ENCODE measurements at places on chromosomes 16 and 17.

GRCh38 chr16:26963109-26963508, 103.6 kb upstream of the C16orf82 start:
- no peak for DNase-seq

- no peak for DNase-seq
These were observed 16.5 kb downstream of the SCNN1B start for GRCh38 chr16:23318639-23319038.

- no peak for DNase-seq
These were observed 51.3 kb downstream of the TNFRSF13B start for GRCh38 chr17:16920628-16921020.

DNA sequence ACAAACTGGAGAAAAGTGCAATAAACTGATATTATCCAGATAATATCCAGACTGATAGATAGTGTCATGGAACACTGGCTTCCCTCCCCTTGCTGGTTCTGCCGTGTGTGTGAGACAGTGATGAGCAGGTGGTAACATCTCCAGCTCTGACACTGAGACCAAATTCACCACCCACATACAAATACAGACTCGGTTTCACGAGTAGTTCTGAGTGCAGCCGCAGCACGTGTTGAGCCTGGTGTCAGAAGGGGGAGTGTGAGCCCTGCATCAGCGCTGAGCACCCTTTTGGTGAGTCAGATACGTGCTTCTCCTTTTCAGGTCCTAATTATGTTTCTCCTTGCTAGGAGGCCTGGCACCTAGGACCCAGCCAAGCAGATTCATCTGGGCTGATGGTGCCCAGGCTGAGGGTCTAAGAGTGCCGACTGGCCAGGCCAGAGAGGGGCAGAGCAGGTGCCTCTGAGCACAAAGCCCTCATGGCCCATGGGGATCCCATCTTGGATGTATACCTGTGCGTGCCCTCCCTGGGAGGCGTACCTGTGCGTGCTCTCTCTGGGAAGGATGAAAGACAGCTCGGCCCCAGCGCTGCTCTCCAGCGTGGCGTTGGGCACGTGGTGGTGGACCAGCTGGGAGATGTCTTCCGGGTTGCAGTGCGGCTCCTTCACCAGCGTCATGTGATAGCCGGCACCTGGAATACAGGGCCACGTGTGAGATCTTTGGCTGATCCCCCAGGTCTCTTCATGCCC, 27.3 kb upstream of the RNPS1 start:
- DNase-seq = no peak

GRCh38 chr17:76481071-76481655, 13.8 kb downstream of the AANAT start:
- DNase-seq = peak; percentile 61

DNA sequence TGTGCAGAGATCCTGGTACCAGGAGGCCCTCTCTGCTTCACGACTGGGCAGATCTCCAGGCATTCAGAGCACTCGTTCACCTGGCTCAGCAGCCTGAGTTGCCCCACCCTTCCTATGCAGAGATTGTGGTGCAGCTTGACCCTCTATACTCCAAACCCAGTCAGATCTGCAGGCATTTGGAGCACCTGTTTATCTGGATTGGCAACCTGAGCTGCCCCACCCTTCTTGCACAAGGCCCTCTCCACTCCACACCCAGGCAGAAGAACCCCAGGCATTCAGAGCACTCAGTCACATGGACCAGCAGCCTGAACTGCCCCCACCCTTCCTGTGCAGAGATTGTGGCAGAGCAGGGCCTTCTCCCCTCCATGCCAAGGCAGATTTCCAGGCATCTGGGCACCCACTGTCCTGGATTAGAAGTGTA, 88.4 kb upstream of the CDH5 start:
- no peak for DNase-seq

- DNase-seq = no peak
These were observed 1.1 kb downstream of the MT1M start for GRCh38 chr16:56633535-56633934.

DNA sequence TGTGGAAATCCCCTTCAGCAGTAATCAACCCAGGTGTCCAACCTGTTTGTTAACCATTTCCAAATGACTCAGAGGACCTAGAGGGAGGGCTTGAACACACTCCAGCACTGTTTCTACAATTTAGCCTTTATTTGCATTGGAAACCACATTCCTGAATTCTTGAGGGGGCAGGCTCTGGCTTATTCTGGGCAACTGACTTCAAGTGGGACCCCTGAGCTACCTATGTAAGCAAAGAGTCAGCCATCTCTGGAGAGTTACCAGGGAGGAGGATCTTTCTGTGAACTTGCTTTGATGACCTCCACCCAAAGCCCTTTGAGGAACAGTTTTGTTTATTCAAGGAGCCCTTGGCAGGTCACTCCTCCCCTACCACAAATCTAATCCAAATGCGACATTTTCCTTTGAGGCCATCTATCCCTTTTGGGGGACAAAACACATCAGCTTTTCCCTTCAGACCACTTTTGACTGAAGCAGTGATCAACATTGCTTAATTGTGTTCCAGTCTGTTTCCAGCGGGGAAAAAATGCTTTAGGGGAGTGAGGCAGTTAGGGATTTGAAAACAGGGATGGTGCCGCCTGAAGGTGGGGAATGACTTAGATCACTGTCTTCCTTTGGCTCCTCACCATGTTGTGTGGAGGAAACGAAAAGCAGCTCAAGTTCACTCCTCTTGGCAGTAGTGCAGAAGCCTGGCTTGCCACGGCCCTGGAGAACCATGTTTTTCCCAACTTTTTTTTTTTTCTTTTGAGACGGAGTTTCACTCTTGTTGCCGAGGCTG, 46.2 kb downstream of the TUBD1 start:
- no peak for DNase-seq

- DNase-seq = no peak
These were observed 11.1 kb downstream of the PLLP start for GRCh38 chr16:57273359-57273758.

GRCh38 chr16:81523387-81524115, 78.9 kb downstream of the CMIP start:
- DNase-seq = no peak

- DNase-seq = no peak
These were observed 75.8 kb downstream of the UTP18 start for GRCh38 chr17:51335883-51336822.

- no peak for DNase-seq
These were observed 17.2 kb upstream of the PRM1 start for GRCh38 chr16:11298143-11298900.

DNA sequence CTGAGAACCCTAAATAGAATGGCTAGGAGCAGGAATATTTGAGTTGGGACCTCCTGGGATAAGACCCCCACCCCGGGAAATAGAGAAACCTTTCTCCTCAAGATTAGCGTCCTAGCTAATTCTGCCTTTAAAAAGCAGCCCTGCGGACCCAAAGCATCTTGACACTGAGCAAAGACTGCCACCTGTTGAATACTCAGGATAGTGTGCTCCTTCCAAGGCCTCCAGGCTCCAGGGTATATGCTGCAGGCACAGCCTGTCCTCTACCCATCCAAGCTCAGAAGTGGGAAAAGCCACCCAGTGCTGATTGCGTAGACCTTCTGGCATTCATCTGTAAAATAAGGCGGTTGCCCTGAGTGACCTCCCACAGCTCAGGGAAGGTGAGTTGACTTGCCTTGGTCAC, 456.2 kb upstream of the DYNLRB2 start:
- no peak for DNase-seq

DNA sequence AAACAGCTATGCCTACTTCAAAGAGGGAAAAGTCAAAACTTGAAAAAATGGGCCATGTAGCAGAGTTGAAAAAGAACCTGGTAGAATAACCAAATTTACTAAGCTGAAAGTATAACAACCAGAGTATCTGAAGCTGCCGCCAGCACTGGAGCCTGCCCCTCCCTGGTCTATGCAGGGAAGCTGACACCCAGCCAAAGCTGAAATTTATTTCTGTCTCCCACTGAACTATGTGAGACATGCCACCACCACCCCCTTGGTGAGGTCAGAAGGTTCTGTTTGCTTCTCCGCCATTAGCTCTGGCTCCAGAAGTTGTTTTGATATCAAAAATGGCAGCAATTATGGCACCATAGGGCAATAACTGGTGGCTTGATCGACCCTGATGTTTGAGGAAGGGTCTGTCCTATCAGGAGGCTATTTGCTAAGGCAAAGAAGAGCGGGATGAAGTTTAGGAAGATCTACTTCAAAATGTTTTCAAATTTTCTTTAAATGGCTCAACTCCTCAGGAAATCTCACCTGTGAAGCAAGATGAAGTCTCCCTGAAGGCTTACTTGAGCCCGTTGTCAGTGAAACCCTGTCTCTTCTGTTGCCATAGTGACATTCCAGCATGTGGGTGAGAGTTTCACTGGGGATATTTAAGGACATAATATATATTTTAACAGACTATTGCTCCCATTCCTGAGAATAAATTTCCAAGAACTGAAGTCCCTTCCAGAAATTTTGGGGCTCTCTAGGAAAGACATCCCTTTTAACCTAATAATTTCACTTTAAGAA, 122.0 kb downstream of the COPRS start:
- no peak for DNase-seq

DNA sequence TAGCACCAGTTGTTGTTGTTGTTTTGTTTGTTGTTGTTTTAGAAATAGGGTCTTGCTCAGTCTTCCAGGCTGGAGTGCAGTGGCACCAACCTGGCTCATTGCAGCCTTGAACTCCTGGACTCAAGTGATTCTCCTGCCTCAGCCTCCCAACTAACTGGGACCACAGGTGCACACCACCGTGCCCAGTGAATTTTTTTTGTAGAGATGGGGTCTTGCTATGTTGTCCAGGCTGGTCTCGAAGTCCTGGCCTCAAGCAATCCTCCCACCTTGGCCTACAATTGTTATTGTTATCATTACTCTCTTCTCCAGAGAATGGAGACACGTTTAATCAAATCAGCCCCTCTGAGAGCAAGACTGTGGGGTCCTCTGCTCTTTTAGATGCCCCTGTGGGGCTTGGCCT, 42.7 kb upstream of the EMP2 start:
- no peak for DNase-seq

DNA sequence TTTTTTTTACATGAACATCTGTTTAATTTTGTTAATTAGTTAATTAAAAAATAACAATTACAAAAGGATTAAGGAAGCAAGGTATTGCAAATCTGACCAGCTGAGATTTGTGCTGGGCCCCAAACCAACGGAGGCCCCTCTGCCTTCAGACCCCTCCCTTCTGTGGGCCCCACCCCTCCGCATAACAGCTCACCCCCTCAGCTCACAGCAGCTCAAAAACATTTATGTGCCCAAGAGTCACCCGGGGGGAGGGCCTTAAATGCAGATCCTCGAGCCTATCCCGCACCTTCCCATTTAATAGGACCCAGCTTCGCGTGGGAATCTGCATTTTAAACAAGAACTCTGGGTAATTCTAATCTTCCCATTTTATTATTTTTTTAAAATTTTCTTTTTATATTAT, 75.0 kb downstream of the MGAT5B start:
- DNase-seq = no peak

- peak; percentile 97 for DNase-seq
These were observed 1.9 kb upstream of the PER1 start for GRCh38 chr17:8153957-8154607.

DNA sequence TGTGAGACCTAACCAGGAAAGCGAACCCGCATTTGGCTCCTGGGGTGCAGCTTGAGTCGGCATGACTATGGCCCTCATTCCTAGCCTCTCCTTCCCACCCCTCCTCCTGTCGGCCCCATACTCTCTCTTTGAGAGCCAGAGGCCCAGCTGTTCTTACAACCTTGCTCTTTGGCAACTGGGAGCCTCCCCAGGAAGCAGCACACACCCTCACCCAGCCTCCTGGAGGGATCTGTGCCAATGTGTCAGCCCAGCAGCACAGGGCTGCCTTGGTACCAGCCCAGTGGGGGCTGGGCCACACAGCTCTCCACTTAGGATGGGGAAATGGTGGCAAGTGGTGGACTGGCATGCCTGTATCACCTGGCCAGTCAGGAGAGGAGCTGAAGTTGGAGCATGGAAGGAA, 70.3 kb upstream of the LGALS9 start:
- no peak for DNase-seq

- DNase-seq = peak; percentile 66
These were observed 32.9 kb downstream of the BAHCC1 start for GRCh38 chr17:81428121-81428515.

DNA sequence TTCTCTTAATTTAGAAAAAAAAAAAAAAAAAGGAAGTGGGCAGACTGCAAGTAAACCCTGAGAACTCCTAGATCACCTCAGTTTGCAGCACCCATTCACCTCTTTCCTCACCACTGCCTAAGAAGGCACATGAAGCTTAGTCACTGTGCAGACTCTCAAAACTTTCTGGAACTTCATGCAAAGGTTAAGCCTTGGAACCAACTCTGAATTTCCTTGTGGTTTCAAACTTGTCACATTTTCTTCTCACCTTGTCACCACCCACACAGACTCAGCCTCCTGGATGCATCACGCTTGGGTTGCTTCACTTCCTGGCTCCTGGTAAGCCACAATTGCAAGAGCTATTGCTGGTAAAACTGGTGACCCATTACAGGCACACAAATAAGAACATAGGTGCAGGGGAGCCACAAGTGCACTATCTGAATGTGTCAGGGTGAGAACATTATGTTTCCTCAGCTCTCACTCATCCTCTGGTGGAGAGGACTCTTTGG, 15.0 kb upstream of the CPD start:
- DNase-seq = no peak

DNA sequence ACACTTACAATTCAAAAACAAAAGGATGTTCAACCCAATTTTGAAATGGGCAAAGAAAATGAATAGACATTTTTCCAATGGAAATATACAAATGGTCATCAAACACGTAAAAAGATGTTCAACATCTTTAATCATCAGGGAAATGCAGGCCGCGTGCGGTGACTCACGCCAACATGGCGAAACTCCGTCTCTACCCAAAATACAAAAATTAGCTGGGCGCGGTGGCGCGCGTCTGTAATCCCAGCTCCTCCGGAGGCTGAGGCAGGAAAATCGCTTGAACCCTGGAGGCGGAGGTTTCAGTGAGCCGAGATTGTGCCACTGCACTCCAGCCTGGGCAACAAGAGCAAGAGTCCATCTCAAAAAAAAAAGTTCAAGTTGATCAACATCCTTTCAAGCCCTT, 1.8 kb upstream of the CLUAP1 start:
- no peak for DNase-seq

- no peak for DNase-seq
These were observed 338.5 kb downstream of the PMP22 start for GRCh38 chr17:14926526-14927122.

- DNase-seq = no peak
These were observed at the start of gene RARA for GRCh38 chr17:40309031-40309948. Gene RARA, plus strand, starts transcription at chr17:40309180. Its CDS starts 22,039 bp downstream, at chr17:40331219.

- DNase-seq = no peak
These were observed 11.9 kb downstream of the PIPOX start for GRCh38 chr17:29054835-29055234.

DNA sequence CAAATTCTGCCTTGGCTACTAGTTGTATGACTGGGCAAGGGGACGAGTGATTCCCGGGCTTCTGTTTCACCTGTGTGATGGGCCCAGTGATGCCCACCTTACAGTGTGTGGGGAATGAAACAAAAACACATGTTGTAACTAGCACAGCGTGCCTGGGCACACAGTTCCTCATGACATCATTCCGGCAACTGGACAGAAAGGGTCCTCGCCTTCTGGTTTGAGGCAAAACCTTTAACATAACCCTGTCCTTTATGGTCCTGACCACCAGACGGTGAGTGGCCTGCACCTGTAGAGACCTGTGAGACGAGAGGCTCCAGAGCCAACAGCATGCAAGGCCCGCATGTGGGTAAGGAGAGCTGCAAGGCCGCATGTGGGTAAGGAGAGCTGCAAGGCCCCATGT, 7.7 kb upstream of the SLC38A8 start:
- DNase-seq = no peak

- no peak for DNase-seq
These were observed 23.9 kb upstream of the GPATCH8 start for GRCh38 chr17:44527102-44527501.

GRCh38 chr16:10539236-10539635, 41.2 kb downstream of the EMP2 start:
- DNase-seq = no peak

Measured in anterior cingulate cortex (tissue), 58 donors.